ENCODE measurements at places on chromosomes 7 and 10. TPM values are rescaled to one million over a fixed set of nuclear protein-coding genes. Genes with fewer than 3 reads are reported as not detected.

Gene FAM25A
- not detected for total RNA-seq

Gene SUGCT
- 3.5 TPM for total RNA-seq

Gene ZKSCAN5
- 8.2 TPM for total RNA-seq

Gene C1GALT1
- 19.9 TPM for total RNA-seq

Gene ZNF425
- total RNA-seq = 1.2 TPM

Gene HOXA3
- 0.72 TPM for total RNA-seq

- no peak for DNase-seq
Measured at GRCh38 chr10:63261496-63261895, 128.4 kb downstream of the NRBF2 start.

GRCh38 chr10:22133749-22134624, 83.8 kb downstream of the EBLN1 start:
- peak; percentile 21 for DNase-seq

GRCh38 chr10:125982260-125982948, 86.0 kb downstream of the FANK1 start:
- peak; percentile 61 for DNase-seq

DNA sequence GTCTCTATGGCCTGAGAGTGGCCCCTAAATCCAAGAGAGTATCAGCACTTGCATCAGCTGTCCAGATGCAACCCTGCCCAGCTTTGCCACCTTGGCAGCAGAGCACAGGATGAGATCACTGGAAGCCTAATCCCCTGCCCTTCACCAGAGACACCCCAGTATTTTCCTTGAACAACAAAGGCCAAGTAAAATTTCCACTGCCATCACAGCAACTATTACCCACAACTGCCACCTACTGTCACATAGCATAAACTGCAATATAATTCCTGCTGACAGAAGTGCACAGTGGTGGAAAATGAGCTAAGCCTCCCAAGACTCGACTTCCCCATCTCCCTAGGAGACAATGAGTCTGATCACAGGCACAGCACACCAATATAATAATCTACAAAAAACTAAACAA, 462.8 kb upstream of the ZWINT start:
- DNase-seq = no peak

GRCh38 chr7:134605978-134606923, 40.4 kb upstream of the BPGM start:
- peak; percentile 42 for DNase-seq

DNA sequence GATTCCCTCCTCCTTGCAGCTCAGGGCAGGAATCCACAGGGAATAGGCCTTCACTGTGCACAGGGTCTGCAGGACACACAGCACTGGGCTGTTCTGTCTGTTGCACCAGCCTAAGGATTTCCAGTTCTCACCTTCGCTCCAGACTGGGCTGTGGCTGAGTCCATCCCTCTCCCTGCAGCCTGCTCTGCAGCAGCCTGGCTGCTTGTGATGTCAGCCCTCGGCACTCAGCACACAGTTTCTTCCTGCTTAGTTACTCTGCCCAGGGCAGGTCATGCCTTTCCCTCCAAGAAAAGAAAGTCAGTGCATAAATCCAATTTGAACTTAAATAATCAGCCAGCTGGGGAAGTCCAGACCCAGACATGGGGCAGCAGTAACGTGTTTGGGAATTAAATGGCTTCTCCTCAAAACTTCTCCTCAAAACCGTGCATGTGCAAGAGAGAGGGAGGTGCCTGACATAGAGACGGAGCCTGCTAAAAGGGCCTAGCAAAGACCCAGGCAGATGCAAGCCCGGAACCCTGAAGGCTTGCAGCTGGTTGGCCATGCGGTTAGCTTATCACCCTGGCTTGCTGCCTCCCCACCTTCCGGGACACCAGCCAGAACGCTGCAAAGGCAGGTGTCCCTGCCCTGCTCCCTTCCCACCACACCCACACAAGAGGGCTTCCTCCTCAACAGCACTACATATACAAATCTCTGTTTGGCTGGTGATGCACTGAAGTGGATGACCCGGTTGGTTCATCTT, 10.9 kb upstream of the GDF2 start:
- no peak for DNase-seq

DNA sequence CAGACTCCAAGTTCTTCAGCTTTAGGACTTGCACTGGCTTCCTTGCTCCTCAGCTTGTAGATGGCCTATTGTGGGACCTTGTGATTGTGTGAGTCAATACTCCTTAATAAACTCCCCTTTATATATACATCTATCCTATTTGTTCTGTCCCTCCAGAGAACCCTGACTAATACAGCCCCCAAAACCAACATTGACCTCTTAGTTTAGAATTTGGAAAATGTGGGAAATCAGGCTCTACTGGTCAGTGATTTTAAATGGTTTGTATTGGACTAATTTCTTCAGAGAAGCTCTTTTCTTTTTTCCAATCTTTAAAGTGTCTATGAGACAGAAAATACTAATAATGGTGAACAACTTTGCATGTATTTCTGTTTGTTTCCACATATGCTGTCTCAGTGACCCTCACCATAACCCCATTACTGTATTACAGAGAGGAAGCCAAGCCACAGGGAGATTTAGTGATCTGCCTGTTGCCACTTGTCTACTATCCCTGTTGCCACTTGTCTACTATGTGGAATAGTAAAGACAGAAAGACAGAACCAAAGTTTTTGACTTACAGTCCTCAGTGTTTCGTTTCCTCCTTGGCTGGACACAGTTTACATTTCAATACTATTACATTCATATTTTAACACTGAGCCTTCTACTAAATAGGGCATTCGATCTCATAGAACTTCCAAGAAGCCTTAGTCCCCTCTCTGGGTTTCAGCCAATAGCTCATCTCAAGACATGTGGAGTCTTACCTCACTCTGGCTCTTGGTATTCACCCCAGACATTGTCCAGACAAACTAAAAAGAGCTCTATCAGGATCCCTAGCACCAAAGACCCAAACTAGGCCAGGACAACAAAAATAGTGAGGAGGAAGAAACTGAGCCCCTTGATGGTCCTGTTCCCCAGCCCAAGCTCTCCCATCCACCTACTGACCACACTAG, 121.0 kb downstream of the AKR1D1 start:
- no peak for DNase-seq

DNA sequence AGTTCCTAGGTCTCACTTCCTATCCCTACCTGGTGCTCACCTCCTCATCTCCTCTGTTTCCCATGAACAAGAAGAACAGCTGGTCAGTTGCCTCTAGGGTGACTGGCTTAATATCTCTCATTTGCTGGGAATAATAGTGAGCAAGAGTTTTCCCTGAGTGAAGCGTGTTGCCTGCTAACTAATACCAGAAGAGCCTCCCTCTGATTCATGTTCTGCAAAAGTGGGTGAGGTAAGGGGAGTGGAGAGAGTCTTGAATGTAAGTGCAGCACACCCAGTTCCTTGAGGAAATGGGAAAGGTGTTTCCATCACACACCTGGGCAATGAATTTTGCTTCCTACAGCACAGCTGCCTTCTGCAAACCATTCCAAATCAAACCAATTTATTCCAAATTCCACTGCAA, 29.6 kb downstream of the FZD1 start:
- no peak for DNase-seq

- peak; percentile 16 for DNase-seq
Measured at GRCh38 chr7:70092314-70093204, 494.3 kb downstream of the AUTS2 start.

DNA sequence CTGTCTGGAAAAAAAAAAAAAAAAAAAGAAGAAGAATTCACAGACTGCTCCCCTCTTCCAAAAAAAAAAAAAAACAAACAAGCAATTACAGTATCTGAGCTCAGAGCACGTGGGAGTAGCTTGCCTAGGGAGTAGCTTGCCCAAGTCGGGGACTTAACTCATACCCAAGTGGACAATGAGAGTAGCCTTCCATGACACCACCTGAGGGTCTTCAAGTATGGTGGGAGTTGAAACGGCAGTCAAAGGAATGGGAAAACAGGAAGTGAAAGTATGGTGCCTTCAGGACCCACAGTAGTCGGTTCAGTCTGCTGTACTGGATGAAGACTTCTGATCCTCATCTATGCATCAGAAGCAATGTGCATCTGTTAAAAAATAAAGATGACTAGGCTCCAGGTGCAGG, 10.6 kb downstream of the VOPP1 start:
- DNase-seq = no peak

- DNase-seq = no peak
Measured at GRCh38 chr7:18013936-18014335, 13.7 kb downstream of the PRPS1L1 start.

DNA sequence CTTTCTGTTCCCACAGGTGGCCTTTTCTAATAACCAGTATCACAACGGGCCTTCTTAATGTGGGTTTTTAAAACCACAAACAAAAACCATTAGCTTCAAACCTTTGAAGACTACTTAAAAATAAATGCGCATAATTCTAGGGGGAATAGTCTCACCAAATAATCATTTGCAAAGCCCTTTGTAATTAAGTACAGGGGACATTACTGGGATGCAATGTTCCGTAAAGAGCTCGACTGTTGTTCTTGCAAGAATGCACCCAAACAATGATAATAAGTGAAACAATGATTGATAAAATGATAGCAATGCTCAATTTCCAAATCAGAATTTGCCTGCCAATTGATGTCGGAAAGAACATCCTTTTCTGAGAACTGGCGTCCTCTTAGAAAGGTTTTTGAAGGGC, 589.1 kb upstream of the ADARB2 start:
- DNase-seq = no peak

DNA sequence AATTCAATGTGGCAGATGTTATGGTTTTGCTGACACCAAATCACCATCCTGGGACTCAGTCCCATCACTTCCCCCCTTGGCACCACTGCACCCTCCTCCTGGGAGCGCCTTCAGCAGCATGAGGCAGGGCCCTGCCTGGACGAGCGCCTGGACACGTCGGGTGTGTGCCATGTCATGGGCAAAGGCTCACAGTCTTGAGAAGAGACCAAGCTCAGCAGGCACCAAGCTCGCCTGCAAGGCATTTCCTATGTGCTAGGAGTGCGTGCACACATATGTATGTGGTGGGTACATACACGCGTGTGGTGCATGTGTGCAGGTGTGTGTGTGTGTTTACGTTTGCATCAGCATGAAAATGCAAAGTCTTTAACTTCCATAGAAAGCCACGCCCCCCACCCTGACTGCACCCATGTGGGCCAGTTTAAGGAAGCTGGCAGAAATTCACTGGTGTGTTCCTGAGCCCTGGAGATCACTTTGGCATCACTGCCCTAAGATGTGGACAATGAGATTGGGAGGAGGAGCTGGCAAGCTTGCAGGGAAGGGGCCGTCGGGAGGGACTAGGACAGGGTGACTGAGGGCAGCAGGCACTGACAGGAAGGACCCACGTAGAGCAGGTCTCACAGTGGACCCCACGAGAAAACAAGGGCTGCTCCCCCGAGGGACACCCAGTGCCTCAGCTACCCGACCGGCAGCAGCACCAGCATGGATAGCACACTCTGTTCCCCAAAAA, 169.9 kb upstream of the PPP2R2D start:
- DNase-seq = no peak

GRCh38 chr7:18653381-18654155, 158.0 kb downstream of the HDAC9 start:
- no peak for DNase-seq

DNA sequence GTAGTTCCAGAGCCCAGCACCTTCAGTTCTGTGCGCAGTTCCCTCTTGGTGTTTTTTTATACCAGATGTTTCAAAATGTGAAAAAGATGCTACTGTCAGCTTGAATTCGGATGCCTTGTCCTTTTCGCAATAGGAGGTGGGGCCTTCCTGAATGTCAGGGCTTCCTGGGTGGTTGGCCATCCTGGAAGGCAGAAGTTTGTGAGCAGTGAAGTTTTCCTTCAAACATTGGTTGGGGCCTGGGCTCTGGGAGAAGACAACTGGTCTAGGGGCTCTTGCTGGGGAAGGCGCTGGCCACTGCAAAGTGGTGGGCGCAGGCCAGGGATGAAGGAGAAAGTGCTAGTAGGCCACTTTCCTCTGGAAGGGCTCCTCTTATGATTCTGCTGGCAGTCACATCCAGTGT, 56.8 kb upstream of the JAZF1 start:
- DNase-seq = no peak

GRCh38 chr7:27165996-27166530, 726 bp upstream of the HOXA9 start:
- no peak for DNase-seq

GRCh38 chr10:88386821-88387773, 196.0 kb downstream of the RNLS start:
- no peak for DNase-seq

DNA sequence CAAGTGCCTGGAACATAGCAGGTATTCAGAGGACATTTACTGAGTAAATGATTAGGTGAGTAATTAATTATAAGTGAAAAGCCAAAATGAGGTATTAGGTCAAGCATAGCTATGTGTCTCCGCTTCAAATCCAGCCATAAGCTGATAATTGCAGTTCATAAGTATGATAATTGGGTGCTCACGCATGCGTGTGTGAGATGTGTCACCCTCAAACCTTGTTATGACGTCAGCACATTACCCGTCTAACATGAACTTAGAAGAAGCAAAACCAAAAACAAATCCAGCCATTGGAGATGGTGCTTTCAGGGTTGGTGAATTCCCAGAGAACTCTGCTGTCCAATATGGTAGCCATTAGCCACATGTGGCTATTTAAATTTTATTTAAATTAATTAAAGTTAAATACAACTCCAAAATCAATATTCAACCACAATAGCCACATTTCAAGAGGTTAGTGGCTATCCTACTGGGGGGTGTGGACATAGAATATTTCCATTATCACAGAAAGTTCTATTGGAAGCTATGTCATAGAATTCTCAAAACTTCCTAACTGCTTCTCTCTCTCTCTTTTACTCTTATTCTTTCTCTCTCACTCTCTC, at the start of gene CPA5:
CPA5 (plus strand) TSS at position 546 of the 596 bp plus-strand sequence. CDS start 1,670 bp downstream, outside the sequence.
- DNase-seq = no peak

GRCh38 chr7:2819161-2819953, 24.8 kb downstream of the GNA12 start:
- DNase-seq = no peak

DNA sequence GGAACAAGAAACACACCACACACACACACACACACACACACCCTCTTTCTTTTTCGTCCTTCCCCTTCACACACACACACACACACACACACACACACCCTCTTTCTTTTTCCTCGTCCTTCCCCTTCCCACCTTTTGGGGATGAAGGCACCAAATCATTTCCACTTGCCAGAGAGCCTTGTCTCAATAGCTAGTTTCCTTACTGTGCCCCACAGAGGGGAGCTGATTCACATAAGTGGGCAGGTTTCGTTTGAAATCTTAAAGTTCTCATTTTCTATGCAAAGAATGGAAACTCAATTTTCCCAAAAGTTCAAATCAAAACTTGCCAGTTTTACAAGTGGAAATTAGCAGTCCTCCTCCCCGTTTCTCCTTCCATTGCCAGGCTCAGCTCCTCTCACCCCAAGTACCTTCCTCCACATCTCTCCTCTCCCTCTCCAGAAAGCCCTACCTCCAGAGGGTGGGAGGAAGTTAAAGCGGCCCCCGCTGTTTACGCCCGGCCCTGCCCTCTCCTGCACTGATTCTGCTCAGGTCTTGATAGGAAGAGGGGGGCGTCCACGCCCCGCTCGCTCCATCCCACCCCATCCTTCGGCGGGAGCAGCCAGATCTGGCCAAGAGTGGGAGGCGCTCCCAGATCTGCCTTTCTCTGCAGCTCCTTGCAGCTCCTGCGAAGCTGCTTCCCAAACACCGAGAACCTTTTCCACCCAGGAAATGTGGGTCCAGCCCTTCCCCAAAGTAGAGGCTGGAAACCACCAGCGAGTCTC, 1.3 kb downstream of the CTTNBP2 start:
- DNase-seq = no peak

GRCh38 chr10:75040576-75040975, 70.9 kb upstream of the SAMD8 start:
- DNase-seq = no peak

- no peak for DNase-seq
Measured at GRCh38 chr10:26367771-26368170, 70.4 kb upstream of the APBB1IP start.
